Neuronal stem cell (in vitro differentiated cells): ENCODE measurements at places on chromosomes 2 and 18.

GRCh38 chr2:236943068-236943467 lies 142.6 kb upstream of the COPS8 start:
- no peaks in the 10 kb centered on the region for H3K36me3 ChIP-seq
- no peak overlapping the region for H3K4me3 ChIP-seq
- H3K27ac ChIP-seq = no peak overlapping the region
- H3K27me3 ChIP-seq = no peaks in the 10 kb centered on the region

GRCh38 chr2:86280191-86280667 lies 57.2 kb downstream of the REEP1 start:
- no peak overlapping the region for H3K4me3 ChIP-seq
- DNase-seq = no peak
- no peaks in the 10 kb centered on the region for H3K36me3 ChIP-seq
- peaks cover 4% of the 10 kb centered on the region for H3K27me3 ChIP-seq

DNA sequence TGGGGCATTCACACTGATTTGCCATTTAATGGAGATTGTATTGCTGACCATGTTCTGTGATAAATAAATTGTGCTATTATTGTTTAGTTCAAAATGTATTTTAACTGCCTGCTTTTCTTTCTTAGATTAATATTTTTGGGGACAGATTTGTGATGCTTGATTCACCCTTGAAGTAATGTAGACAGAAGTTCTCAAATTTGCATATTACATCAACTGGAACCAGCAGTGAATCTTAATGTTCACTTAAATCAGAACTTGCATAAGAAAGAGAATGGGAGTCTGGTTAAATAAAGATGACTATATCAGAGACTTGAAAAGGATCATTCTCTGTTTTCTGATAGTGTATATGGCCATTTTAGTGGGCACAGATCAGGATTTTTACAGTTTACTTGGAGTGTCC lies 1.8 kb downstream of the DNAJC10 start:
- no peak overlapping the region for H3K4me3 ChIP-seq
- H3K4me1 ChIP-seq = peaks cover 4% of the 10 kb centered on the region
- DNase-seq = no peak
- H3K36me3 ChIP-seq = peaks cover 53% of the 10 kb centered on the region
- H3K27ac ChIP-seq = no peak overlapping the region

DNA sequence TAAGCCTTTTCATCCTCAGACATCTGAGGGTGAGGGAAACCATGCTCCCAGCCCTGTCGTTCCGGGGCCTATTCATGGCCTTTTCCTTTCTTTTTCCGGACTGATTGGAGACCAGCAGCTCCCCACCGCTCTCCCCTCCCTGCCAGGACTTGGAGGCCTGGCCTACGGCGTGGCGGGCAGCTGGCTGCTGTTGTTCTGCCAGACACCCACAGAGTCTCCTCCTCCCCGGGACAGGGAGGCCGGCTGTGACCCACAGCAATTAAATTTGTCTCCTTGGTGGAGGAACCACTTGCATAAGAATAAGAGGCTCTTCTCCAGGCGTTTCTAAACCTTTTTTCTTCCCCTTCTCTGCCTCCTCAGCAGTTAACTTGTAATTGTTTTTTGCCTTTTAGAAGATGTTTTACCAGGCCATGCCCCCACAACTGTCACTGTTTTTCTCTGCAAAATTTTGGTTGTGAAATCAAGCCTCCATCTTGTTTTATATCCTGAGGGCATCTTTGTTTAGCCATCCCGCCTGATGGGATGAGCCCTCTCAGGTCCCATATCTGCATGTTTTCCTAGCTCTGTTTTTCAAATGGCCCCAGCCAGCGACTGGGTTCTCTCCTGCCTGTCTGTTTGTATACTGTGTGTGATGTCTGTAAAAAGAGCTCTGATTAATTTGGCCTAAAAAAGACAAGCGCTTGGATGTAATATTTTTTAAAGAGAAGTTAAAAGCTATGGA lies 1060.0 kb upstream of the DDX18 start:
- H3K27ac ChIP-seq = peak overlapping the region; percentile 39
- no peak overlapping the region for H3K4me3 ChIP-seq
- H3K27me3 ChIP-seq = no peaks in the 10 kb centered on the region
- peaks cover 5% of the 10 kb centered on the region for H3K4me1 ChIP-seq

GRCh38 chr2:140154271-140154670 lies 1374.1 kb upstream of the NXPH2 start:
- H3K36me3 ChIP-seq = no peaks in the 10 kb centered on the region
- no peaks in the 10 kb centered on the region for H3K4me1 ChIP-seq
- no peak overlapping the region for H3K4me3 ChIP-seq
- no peak for DNase-seq
- no peak overlapping the region for H3K27ac ChIP-seq

DNA sequence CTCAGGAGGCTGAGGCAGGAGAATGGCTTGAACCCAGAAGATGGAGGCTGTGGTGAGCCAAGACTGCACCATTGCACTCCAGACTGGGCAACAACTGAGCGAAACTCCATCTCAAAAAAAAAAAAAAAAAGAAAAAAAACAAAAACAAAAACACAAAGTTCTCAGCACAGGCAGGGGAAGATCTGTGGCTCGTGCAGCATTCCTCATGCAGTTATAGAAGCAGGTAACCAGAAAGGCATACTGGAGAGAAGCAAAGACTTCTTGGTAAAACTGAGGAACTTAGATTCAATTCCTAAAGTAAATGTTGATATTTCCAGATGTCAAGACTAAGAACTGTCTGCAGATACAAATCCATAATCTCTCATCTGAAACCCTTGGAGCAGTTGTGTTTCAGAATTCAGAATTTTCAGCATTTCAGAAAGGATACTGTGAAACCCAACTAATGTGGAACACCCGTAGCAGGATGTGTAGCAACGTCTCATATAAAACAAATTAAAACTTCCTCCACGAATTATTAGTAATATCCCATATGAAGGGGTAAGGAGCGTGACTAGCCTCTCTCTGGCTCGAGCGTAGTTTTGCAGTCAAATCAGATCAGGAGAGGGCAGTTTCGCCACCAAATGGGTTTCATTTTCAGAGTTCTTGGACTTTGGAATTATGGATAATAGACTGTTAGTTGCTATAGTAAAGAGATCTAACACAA lies 13.2 kb upstream of the SLC25A52 start:
- DNase-seq = no peak
- no peak overlapping the region for H3K27ac ChIP-seq

DNA sequence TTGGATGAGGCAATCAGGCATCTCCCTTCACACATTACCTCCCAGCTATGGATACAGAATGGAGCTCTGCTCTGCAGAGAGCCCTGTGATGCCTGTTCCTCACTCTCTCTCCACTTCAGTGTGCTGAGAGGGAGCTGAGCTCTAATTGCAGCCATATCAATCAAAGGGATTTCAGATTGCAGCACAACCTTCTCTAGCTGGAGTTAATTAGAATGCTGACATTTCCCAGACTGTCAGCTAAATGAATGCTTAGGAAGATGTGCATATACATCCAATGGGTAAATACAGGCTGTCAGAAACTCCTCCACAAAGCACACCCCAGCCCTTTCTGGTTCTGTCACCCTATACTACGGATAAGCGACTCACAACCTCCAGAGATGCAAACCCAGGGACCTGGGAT lies 402.6 kb downstream of the EIPR1 start:
- no peak overlapping the region for H3K4me3 ChIP-seq
- no peaks in the 10 kb centered on the region for H3K4me1 ChIP-seq
- H3K27me3 ChIP-seq = no peaks in the 10 kb centered on the region
- no peak for DNase-seq
- no peaks in the 10 kb centered on the region for H3K36me3 ChIP-seq

GRCh38 chr2:47530105-47530760 lies 127.3 kb downstream of the MSH2 start:
- H3K36me3 ChIP-seq = peaks cover 10% of the 10 kb centered on the region
- H3K4me3 ChIP-seq = no peak overlapping the region
- H3K27me3 ChIP-seq = no peaks in the 10 kb centered on the region
- H3K4me1 ChIP-seq = peaks cover 24% of the 10 kb centered on the region
- H3K27ac ChIP-seq = no peak overlapping the region

DNA sequence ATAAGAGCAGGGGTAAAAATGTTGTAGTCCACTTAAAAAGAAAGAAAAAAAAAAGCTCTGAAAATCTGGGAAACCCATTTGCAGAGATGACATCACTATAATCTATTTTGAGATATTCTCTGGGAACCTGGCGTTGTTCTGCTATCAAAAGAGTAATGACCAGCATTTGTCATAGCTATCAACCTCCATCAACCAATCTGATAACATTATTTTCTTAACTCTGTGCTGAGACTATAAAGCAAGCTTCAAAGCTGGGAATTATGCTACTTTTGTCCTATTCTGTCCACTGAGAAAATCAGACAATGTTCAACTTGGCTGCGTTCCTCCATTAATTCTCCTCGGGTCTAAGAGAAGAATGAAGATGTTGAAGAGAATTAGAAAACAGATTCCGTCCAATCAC lies 107.5 kb downstream of the STK39 start:
- no peaks in the 10 kb centered on the region for H3K27me3 ChIP-seq
- DNase-seq = no peak
- H3K4me3 ChIP-seq = no peak overlapping the region
- H3K36me3 ChIP-seq = peaks cover 22% of the 10 kb centered on the region

GRCh38 chr2:117557626-117558025 lies 256.9 kb upstream of the DDX18 start:
- no peaks in the 10 kb centered on the region for H3K4me1 ChIP-seq
- H3K4me3 ChIP-seq = no peak overlapping the region
- no peak for DNase-seq
- H3K36me3 ChIP-seq = peaks cover 2% of the 10 kb centered on the region

DNA sequence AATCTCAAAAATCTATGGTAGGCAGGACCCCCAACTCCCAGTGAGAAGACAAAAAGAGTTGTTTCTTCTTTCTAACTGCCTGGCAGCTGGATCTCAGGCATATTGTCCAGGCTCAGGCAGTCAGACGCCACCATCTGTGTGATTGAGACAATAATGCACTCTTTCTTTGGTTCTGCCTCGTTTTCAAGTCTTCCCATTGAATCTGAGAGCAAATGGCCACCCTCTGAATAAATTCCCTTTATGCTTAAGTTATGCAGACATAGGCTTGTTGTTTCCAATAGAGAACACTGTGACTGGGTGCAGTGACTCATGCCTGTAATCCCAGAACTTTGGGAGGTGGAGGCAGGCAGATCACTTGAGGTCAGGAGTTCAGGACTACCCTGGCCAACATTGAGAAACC lies 15.3 kb upstream of the CD207 start:
- no peaks in the 10 kb centered on the region for H3K27me3 ChIP-seq
- no peaks in the 10 kb centered on the region for H3K36me3 ChIP-seq
- peaks cover 2% of the 10 kb centered on the region for H3K4me1 ChIP-seq
- DNase-seq = no peak
- H3K27ac ChIP-seq = no peak overlapping the region
- no peak overlapping the region for H3K4me3 ChIP-seq

- H3K4me3 ChIP-seq = no peak overlapping the region
- no peaks in the 10 kb centered on the region for H3K27me3 ChIP-seq
- H3K4me1 ChIP-seq = no peaks in the 10 kb centered on the region
- DNase-seq = no peak
Observed at GRCh38 chr2:143726151-143726845, 597.1 kb downstream of the ARHGAP15 start.

DNA sequence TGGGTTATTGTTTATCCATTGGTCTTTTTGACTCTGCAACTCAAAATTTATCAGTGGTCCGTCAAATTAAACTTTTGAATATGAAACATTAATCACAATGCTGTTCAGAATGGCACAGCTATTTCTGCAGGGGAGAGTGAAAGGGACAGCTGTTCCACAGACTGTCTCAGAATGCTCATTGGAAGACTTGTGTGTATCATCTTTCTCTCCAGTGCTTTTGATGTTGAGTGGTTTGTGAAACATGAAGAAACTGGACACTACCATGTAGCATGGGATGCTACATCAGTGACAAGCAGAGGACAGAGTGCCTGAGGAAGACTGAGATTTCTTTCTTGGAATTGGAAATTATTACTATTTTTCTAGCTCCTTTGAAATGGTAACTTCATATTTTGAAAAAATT lies 115.7 kb downstream of the PLCL1 start:
- DNase-seq = no peak
- no peak overlapping the region for H3K27ac ChIP-seq
- H3K4me1 ChIP-seq = no peaks in the 10 kb centered on the region
- H3K4me3 ChIP-seq = no peak overlapping the region

DNA sequence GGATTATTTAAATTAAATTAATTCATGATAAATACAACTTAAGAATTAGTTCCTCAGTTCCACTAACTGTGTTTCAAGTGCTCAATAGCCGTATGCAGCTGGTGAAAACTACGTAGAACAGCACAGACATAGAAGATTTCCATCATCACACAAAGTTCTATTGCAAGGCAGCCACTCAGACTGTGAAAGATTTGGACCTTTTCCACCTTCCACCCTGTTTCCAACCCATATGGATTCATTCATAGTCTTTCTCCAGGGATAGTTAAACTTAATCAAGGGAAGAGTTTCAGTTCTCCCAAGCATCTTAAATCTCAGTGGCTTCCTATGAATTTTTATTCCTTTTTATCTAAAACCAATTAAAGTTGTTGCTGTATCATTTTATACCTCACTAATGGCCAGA lies 2030.8 kb downstream of the SUCLG1 start:
- H3K27me3 ChIP-seq = no peaks in the 10 kb centered on the region
- no peak overlapping the region for H3K4me3 ChIP-seq
- H3K4me1 ChIP-seq = no peaks in the 10 kb centered on the region
- H3K27ac ChIP-seq = no peak overlapping the region
- no peaks in the 10 kb centered on the region for H3K36me3 ChIP-seq
- no peak for DNase-seq

DNA sequence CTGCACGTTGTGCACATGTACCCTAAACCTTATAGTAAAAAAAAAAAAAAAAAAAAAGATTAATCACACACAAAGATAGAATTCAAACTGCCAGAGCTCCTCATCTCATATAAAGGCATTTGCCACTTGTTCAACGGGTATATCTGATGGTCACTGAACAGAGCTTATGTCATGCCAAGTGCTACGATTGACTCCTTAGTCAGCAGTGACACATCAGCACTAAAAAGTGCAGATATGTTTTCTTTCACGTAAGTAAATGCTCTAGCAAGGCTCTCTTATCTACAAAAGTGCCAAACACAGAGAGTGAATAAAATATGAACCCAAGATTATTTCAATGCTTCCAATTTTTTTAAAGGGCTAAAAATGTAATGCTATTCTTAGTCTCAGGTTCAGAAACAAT lies 1.1 kb downstream of the LMAN1 start:
- peaks cover 3% of the 10 kb centered on the region for H3K4me1 ChIP-seq
- H3K4me3 ChIP-seq = peak overlapping the region; percentile 69
- no peak for DNase-seq

DNA sequence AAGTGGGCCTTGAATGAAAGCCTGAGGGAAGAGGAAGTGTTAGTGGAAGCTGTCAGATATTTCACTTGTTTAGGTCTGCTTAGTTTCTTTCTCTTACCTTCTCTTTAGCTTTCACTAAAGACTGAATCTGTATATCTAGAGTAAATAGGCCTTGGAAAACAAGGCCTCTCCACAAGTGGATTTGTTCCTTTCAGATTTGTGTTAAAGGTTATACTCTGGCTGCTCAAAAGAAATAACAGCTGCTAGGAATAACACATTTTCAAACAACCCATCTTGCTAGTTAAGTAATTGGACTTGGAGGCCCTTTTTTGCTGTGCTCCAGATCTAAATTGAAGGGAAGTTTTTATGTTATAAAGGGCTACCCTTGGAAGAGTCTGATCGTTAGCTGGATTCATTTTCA lies 236.3 kb downstream of the KIAA1328 start:
- H3K36me3 ChIP-seq = no peaks in the 10 kb centered on the region
- H3K4me1 ChIP-seq = no peaks in the 10 kb centered on the region
- no peak overlapping the region for H3K27ac ChIP-seq
- no peak for DNase-seq
